ENCODE measurements at places on chromosomes 6 and 20.
A peak's percentile ranks its signal among the peaks of the same experiment; 100 is the strongest.

GRCh38 chr6:39140556-39141167, 25.7 kb upstream of the SAYSD1 start:
- no peak for DNase-seq

GRCh38 chr6:19159089-19159488, 678.1 kb upstream of the ID4 start:
- no peak for DNase-seq

DNA sequence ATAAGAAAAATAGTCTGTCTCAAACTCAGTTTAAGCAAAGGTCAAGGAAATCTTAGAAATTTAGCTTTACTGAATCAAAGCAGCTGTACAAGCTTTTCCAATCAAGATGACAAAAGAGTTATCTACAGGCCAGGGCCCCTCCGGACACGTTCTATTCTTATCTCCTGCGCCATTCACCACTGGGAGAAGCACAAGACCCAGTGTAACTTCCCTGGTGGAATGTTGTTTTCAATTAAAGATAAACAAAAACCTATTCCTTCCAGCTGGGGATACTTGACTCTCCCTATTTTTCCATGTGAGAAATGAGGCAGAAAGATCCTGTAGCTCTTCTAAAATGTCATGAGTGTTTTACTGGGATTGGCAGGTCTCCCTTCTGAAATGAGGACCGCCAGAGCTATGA, 123.3 kb downstream of the TBX18 start:
- no peak for DNase-seq

DNA sequence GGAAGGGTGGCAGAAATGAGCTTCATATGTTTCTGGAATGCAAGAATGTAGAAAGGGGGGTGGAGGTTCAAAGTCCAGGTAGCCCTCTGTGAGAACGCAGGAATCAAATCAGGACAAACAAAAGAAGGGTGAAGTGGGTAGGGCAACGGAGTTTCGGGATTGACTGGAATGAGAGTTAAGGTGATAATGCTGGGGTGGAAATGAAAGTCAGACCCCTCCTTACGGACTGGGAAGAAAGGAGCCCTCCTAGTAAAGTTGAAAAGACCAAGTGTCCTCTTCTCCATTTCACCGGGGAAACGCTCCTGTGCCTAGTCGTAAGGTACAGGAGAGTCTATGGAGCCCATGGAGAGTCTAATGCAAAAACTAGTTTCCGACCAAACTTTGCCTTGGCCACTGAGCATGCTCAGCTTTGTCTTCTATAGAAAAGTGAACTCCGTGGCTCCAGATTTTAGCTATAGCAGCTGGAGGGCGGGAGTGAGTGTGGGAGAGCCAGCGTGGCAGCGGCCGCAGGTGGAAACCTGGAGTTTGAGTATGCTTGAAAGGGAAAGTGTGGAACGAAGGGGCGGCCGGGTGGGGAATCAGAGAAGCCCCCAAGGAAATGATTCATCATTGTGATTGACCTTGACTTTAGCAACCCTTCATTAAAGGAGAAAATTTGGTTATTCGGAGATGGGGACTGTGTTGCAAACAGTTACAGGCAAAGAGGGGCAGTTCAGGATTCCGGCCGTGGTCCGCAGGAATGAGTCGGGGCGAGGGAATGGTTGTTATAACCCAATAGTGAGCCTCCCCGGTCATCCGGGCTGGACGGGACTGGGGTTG, 1.3 kb upstream of the LRRC1 start:
- peak; percentile 88 for DNase-seq

DNA sequence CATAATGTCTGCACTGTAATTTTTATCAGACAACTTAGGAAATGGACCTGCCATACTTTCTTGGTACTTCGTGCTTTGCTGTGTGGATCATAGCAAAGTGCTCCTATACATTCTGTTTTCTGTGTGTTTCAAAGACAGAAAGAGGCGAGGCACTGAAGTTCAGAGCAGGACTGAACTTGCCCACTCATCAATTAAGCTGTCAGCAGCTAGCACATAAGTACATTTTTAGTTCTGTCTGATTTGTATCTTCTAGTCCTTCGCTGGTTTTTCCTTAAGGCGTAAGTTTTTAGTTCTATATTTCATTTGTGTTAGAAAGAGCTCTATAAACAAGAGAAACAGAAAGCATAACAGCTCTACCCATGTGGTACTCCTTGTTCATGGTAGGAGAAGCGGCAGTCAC, 42.1 kb downstream of the MAP3K4 start:
- peak; percentile 30 for DNase-seq

- DNase-seq, result no peak
These were observed 18.8 kb downstream of the PLCB4 start for GRCh38 chr20:9087531-9088217.

GRCh38 chr6:18488004-18488403, 100.9 kb downstream of the RNF144B start:
- DNase-seq, result no peak

- DNase-seq, result no peak
These were observed 108.4 kb downstream of the JAG1 start for GRCh38 chr20:10565191-10565921.

GRCh38 chr20:50348096-50348495, 157.5 kb downstream of the CEBPB start:
- no peak for DNase-seq

DNA sequence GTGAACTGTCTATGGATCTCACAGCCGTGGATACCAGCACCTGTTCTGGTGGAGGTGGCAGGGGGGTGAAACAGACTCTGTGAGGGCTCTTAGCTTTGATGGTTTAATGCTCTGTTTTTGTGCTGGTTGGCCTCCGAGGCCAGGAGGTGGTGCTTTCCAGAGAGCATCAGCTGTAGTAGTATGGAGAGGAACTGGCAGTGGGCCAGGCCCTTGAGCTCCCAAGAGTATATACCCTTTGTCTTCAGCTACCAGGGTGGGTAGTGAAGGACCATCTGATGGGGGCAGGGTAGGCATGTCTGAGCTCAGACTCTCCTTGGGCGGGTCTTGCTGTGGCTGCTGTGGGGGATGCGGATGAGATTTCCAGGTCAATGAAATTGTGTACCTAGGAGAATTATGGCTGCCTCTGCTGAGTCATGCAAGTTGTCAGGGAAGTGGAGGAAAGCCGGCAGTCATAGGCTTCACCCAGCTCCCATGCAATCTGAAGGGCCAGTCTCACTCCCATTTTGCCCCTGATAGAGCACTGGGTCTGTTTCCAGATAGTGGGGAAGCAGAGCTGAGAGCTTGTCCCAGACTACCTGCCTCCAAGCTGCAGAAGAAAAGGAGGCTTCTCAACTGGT, 102.7 kb upstream of the AHI1 start:
- DNase-seq, result peak; percentile 12

DNA sequence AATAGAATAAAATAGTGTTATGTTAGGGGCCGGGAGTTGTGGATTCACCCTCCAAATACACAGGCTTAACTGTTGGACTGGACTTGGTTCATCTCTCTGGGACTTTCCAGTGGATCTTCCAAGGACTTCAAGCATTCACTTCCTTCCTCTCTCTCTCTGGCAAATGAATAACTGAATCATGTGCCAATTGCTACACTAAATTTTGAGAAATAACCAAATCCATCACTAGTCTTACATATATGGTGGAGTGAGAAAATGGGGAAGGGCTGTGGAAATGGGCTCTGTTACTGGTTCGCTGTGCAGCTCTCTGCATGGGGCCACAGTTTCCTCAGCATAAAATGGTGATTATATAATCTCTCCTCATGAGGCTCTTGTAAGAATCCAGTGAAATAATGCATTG, 6.8 kb upstream of the KIAA1755 start:
- no peak for DNase-seq

DNA sequence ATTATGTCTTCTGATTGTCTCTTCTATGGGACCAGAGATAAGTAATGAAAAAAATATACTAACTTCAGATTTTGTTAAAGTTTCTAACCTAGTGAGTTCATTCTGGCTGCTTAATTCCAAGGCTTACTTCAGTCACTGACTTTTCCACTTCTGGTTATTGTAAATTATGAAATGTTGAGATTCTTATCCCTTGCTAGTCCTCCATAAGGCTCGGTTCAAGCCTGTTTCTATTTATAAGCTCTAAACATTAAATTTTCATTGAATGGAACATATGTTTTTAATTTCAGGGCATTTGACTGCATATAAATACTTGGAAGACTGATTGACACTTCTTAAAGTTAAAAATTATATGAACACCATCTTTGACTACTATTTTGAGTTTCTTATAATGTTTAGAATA, 23.6 kb upstream of the NKAIN2 start:
- DNase-seq, result peak; percentile 50

DNA sequence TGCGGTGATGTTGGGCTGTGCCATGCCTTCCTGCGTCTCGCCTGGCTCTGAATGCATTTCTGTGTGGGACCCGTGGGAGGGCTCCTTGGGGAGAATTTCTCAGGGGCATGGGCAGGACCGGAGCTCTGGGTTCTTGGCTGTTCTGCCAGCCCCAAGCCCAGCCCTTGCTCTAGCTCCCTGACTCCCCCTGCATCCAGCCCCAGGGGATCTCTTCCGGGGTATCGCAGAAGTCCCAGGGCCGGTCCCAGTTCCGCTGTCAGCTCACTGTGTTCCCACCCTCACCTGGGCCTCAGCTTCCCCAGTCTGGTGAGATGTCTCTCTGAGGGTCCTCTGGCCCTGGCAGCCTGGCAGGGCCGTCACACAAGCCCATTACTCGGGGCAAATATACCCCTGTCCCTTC, 20.5 kb downstream of the SPDEF start:
- DNase-seq, result no peak

DNA sequence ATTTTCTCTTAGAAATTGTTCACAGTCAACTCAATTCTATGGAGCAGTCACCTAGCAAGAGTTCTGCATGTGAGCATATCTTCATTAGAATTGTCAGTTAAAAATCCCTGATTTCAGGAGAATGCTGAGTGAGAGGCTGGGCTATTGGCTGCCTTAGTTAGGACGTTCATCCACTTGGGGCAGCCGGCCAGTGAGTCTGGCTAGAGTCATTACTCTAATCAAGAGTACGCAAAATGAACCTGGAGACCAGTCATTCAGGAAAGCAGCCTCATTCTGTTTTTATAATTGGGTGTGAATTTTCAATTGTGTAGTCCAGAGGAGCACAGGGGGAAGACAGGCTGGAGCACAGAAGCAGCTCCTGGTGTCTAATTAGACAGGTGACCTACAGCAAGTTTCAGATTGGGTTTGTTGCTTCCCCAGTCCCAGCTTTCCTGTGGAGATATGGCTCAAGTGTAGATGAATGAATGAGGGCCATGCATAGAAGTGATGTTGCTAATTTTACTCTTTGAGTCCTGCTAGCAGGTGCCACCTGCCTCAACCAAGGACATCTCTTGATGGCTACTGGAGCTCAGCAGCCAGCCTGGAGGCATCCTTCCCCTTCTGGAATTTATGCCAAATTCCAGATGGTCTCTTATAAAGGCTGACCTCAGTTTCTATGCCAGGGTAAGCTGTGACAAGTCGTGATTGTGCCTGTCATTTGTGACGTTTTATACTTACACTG, 265.7 kb downstream of the NKAIN2 start:
- DNase-seq, result peak; percentile 51

DNA sequence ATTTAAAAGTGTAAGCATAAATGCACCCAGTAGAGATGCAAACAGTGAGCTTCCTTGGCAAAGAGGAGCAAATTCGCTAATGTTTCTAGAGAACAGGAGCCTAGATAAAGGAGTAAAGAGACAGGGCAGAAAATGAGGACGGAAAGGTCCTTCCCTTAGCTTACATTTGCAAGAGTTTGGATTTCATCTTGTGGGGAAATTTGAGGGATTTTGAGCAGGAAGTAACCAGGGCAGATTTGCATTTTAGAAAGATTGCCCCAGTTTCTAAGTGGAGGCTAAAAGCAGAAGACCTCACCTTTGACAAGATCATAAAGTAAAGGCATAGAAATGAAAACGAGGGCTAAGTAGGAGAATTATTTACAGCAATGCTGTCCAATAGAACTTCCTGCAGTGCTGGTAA, 80.5 kb downstream of the ADAT2 start:
- DNase-seq, result no peak

DNA sequence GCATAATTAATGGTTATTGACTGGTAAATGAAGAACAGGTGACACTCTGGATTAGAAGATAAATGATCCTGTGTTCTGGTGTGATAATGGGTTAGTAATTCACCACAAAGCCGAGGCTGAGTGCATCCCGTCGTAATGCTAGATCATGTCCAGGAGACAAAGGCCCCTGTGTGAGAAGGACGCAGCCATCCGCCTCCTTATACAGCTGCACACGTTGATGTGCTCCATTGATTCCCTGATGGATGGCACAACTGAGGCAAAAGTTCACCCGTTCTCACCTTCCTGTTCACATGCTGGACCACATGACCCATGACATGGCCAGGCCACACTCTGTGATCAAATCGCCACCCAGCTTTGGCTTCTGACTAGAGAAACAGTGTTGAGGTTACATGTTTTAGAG, 136.1 kb downstream of the FOXC1 start:
- DNase-seq, result no peak

- no peak for DNase-seq
These were observed 87.1 kb upstream of the SYNDIG1 start for GRCh38 chr20:24382331-24382730.

DNA sequence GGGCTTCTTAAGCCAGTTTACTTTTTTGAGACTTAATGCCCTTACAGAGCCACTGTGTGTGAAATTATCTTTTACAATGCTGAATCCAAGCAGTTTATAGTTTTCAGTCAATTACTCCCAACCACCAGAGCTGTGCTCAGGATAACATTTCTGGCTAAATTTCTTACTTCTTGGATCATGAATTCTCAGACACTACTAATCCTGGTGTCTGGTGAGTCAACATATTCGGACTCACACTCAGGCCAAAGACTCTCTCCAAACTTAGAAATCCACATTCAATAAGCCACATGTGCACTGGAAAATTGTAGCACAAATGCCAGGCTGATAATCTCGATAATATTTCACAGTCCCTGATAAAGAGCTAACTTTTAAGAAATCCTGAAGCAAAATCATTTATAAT, 49.0 kb downstream of the PTPRT start:
- peak; percentile 25 for DNase-seq

- DNase-seq, result peak; percentile 81
These were observed 1.8 kb downstream of the GJA1 start for GRCh38 chr6:121436960-121437850.

- DNase-seq, result no peak
These were observed 723.1 kb upstream of the FLRT3 start for GRCh38 chr20:15060265-15061060.

DNA sequence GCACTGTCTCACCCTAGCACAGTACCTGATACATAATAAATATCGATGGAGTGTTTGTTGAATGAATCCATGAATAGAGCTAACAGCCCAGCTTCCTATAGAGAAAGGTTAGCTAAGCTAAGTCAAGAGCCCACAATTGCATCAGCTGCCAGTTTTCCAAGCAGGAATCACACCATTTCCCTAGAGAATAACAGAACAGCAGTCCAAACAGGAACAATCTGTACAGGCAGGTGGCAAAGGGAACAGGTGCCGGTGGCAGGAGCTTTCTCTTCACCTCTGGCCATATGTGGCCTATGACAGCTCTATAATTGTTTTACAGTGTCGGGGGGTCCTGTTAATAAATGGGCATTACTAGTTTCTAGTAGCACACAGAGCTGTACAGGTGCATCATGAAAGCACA, 38.8 kb downstream of the ISM1 start:
- DNase-seq, result no peak

- DNase-seq, result no peak
These were observed 35.4 kb downstream of the KIF3B start for GRCh38 chr20:32312718-32313424.

- DNase-seq, result no peak
These were observed 30.9 kb downstream of the BAK1 start for GRCh38 chr6:33549196-33549595.

GRCh38 chr6:45200510-45200909, 127.6 kb upstream of the RUNX2 start:
- no peak for DNase-seq

GRCh38 chr20:32652739-32653526, 20.8 kb downstream of the C20orf203 start:
- peak; percentile 89 for DNase-seq

Measured in tongue (tissue), 3 donors.